RPMI7951 (cell line): ENCODE measurements at places on chromosomes 3 and 15.

GRCh38 chr15:40270246-40270995 lies 12.4 kb downstream of the ANKRD63 start:
- DNase-seq: no peak

- DNase-seq: no peak
Observed at GRCh38 chr15:41024131-41024530, 70.9 kb downstream of the CHAC1 start.

DNA sequence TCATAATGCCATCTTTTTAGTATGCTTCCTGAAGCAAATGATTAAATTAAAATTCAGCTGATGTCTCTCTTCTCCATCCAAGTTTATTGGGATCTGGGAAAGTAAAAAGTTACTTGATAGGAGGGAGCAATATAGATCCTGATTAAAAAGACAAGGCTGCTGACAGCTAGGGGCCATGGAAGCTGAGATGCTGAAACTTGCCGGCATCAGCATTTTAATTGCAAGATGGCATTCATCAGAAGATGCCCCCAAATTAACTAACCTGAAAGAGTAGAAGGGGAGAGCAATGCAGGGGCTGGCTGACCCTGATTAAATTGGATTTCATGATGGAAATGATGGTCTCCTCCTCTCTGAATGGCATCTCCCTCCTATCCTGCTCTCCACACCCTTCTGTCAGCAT lies 31.1 kb downstream of the CPNE4 start:
- no peak for DNase-seq

DNA sequence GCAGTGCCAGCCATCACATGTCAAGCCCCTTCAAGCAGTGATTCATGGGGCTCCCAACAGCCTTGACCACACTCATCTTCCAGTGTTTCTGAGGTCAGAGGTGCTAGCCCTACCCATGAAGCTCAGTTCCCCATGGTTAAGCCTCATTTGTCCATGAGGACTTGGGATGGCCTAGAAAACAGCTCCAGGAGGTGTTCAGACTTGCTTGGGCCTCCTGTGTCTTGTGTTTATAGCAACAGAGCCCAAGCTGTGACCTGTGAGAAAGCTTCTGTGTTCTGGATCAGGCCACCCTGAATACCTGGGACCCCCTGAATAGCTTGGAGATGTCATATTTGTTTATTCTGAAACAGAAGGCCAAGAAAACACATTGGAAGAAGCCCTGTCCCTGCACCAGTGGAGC lies 36.7 kb downstream of the LARP6 start:
- DNase-seq: no peak

DNA sequence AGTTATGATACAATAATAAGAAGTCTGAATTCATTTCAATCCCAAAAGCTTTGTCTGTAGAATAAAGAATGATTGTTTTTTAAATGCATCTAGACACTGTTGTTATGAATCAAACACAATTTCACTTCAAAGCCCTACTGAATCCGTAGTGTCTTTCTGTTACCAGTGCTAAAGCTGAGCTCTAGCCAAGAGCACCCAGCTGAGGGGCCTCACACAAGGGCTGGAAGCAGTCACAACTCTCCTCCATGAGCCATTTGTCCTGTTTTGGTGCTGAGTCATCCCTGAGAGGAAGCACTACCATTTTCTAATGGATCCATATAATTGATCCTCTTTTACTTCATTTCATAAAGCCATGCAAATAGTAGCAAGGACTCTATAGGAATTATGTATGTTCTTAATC lies 158.2 kb upstream of the ANKRD28 start:
- DNase-seq: peak; percentile 28

DNA sequence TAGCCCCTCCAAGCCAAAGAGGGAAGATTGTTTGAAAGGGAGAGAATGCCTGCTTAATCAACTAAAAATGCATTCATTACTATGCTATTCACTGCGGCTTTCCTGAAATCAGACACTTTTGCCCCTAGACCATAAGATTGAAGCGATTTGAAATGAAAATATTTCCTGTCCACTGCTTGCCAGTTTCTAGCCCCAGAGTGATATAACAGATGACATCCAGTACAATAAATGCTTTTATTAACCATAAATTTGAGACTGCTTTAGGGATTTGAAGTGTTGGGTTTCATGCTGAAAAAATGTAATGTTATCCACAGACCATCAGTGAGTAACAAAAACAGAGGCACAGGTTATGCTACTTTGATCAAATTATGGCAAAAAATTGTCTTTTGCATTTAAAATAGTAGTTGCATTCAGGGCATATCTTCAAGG lies 14.1 kb downstream of the IL17RD start:
- DNase-seq: peak; percentile 75

- DNase-seq: no peak
Observed at GRCh38 chr3:58324391-58325390, 8.0 kb upstream of the PXK start.

GRCh38 chr3:52886049-52886730 lies 11.2 kb downstream of the STIMATE start:
- no peak for DNase-seq

DNA sequence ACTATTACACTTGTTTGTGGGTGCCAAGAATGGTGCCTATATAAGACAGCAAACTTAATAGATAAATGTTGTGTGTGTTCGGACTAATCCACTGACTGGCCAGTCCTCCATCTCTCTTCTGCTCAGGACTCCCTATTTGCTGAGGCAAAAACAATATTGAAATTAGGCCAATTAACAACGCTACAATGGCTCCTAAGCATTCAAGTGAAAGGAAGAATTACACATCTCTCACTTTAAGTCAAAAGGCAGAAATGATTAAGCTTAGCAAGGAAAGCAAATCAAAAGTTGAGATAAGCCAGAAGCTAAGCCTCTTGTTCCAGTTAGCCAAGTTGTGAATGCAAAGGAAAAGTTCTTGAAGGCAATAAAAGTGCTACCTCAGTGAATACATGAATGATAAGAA lies 126.9 kb downstream of the CCNL1 start:
- no peak for DNase-seq

DNA sequence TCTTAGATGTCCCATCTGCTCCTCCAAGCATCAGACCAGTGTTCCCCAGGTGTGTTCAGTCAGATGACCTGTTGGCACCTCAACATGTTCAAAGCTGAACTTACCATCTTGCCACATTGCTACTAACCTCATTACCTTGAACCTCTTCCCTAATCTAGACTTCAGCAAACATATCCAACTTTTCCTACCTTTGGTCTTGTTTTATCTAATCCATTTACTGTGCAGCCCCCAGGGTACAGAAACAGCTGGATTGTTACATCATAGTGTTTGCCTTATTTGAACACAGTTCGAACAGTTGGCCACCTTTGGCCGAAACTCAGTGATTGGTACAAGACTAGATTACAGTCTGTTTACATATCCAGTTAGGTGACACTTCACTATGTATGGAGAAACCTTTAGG lies 36.1 kb upstream of the MCF2L2 start:
- no peak for DNase-seq

- no peak for DNase-seq
Observed at GRCh38 chr3:4757575-4758248, 221.5 kb upstream of the BHLHE40 start.

DNA sequence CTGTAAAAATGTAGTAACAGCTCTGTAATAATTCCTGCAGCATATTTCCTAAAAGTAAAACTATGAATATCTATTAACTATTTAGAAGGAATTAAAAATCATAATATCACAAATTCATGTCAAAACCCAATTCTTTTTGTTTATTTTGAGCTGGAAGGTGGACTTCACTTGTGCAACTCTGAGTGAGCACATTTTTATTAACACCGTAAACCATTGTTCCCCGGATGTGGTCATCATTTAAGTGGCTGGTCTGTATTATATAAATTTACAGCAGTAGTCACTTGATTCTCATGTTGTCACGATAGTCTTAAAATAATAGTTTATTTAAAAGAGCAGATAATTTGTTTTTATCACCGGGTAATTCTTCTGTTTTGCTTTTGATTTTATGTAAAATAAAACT lies 43.0 kb upstream of the UTS2B start:
- peak; percentile 28 for DNase-seq

- DNase-seq: no peak
Observed at GRCh38 chr3:144010371-144010770, 38.7 kb downstream of the DIPK2A start.

DNA sequence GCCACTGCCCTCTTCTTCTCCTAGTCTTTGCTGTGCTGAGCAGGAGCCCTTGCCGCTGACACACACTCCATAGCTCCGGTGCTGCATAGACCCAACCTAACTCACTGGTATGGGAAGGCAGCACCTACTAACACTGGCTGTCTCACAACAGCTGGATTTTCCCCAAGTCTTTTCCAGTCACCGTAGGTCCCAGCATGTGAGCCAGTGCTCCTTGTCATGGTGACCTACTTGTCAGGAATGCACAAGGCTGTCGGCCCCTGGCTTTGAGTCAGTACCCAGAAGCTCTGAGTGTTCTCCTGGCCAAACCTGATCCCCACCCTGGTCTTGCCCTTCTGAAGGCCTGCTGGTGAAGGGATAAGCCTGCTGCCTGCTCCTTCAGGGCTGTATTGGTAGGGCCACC lies 25.7 kb downstream of the AMOTL2 start:
- peak; percentile 71 for DNase-seq

DNA sequence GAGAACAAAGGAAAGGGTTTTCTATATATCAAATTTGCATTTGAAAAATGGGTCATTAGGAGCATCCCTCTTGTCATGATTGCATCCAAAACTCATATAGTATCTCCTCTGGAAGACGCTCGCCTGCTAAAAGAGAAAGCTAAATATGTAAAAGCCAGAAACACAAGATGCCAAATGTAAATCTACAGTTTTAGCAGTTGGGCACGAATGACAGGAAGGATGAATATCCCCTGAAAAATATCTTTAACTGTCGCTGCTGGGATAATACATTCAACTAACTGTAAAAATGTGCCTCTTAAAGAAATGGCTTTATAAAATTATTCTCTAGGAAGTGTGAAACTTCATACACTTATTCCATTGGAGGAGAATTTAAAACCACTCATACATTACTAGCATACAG lies 101.7 kb downstream of the DCLK3 start:
- no peak for DNase-seq

- no peak for DNase-seq
Observed at GRCh38 chr15:69497667-69498066, 45.0 kb downstream of the RPLP1 start.

- no peak for DNase-seq
Observed at GRCh38 chr3:6282918-6283317, 578.0 kb upstream of the GRM7 start.

DNA sequence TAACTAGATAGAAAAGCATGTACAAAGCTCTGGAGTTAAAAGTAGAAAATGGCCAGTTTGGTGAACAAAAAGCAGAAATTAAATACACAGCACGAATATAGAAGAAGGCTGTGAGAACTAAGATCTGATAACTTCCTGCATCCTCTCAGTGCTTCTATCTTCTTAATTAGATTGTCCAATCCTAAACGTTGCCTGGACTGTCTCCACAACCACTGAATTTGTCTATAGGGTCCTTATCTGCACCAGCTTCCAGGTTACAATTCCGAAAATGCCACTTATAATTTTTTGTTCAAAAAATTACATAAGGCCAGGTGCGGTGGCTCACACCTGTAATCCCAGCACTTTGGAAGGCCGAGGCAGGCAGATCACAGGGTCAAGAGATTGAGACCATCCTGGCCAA lies 626.3 kb downstream of the TBL1XR1 start:
- DNase-seq: no peak

DNA sequence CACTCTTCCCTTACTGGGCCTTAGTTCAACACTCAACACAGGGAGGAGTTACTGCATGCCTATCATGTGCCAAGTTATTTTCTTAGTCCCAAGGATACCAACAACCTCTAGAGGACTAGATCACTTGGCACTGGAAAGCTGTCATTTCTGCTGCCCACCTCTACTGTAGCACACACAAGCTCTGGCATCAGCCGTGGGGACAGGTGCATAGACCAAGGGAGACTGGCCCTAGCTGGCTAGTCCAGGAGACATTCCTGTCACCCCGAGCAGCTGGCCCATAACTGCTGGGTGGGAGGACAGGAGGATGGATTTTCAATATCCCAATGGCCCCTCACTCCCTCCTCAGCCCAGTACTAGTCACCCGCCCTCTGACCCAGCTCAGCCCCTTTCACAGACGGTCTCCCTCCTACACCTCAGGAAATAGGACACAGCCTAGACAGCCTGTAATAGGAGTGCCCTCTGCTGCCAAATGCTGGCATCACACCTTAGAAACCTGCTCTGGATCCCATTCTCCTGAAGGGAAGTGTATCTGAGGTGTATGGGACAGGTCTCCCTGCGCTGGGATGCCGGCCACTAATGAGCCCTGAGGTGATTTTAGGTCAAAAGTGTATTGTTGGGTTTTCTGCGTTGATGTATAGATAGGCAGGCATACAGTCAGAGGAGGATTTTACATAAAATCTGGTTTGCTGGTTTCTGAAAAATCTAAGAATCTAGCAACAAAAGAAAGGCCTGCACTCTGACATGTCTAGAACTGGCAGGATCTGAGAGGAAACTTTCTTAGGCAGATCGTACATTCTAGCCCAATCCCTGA lies 3.4 kb upstream of the DZIP1L start:
- DNase-seq: peak; percentile 72

DNA sequence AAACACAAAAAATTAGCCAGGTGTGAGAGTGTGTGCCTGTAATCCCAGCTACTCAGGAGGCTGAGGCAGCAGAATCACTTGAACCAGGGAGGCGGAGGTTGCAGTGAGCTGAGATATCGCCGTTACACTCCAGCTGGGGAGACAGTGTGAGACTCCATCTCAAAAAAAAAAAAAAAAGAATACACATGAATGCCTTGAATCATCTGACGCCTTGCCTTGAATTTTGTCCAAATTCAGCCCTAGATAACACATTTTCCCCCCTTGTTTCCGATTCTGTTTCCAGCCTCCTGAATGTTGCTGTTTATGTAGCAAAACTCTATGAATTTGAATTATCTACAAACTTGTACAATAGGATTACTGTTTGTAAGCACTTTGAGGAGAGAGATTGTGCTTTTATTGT lies 98.7 kb upstream of the ARL6 start:
- DNase-seq: no peak

DNA sequence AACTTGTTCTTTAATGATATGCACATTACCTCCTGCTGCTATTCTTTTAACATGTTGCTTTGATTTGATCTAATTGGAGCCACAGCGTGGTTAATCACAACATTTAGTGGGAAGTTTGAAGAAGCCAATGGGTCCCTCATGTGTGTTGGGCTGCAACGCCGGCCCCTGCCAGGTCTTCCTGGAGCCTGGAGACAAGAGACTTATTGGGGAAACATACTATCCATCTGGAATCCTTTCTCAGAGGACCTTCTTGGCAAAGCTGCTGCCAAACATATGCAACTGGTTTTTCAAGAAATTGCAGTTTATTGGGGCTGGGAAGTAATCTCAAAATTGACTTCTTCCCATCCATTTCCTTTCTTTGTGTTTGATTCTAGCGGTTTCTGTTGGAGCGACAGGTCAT lies 396.3 kb upstream of the PROK2 start:
- DNase-seq: no peak
